HCT116 (cell line): ENCODE measurements at places on chromosomes 5 and 9.

DNA sequence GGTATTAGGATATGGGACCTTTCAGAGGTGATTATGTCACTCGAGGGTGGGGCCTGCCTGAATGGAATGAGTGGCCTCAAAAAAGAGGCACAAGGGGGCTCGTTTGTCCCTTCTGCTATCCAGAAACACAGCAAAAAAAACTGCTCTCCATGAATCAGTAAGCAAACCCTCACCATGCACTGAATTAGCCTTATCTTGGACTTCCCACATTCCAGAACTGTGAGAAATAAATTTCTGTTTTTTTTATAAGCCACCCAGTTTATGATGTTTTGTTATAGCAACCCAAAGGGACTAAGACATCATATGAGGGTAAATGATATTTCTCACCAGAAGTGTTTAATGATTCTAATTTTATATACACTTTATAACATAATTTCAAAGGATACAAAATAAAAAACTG, 476.6 kb upstream of the EDIL3 start:
- DNase-seq = no peak

DNA sequence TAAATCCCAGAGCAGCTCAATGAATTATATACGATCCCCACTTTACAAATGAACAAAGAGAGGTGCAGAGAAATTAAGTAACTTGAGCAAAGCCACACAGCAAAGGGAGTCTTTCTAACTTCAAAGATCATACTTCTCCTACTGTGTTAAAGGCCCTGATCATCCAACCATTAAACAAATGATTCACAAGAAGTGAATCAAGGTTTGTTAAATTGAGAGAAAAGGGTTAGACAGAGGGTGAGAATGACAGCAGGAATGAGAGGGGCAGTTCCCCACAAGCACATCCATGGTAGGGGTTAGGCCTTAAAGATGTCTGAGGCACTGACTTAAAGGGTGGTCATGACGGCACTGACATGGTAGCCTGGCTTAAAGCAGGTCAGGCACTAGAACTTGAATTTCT, 10.7 kb downstream of the IDNK start:
- DNase-seq = no peak

- peak; percentile 77 for DNase-seq
Measured at GRCh38 chr9:15306757-15307522, at the start of gene TTC39B. Gene TTC39B, minus strand, starts transcription at chr9:15307216. Its CDS starts 91 bp downstream, at chr9:15307125.

GRCh38 chr5:31807789-31808540, 169.0 kb downstream of the PDZD2 start:
- DNase-seq = no peak

GRCh38 chr5:169831331-169831730, 149.0 kb downstream of the INSYN2B start:
- DNase-seq = no peak

DNA sequence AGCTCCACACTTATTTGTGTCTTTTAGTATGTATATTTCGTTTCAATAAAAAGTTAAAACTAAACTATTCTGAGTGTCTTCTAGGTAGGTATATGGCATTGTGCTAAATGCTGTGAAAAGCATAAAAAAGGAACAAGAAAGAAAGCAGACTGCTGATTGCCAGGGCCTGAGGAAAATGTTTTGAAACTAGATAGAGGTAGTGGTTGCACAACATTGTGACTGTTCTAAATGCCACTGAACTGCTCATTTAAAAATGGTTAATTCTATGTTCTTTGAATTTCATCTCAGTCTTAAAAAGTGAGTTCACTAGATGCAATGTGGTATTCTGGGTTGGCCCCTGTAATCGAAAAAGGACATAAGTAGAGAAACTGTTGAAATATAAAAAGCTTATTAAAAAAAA, 2.6 kb upstream of the ALAD start:
- DNase-seq = no peak

GRCh38 chr5:72709341-72709740, 107.1 kb upstream of the TNPO1 start:
- no peak for DNase-seq

DNA sequence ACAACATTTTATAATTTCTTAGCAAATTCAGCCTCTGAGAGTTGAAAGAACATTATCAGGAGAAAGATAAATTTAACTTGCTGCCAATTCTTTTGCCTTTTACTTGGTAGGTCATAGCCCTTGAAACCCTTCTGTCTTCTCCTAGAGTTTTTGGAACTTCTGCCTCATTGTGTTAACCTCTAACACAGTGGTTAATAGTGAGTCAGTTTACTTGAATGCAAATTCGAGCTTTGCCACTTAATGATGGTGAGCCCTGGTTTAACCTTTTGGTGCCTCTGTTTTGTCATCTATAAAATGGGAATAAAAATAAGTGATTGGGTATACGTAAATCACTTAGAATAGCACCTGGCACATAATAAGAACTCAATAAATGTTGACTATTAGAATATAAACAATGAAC, 1.8 kb upstream of the INIP start:
- DNase-seq = no peak

GRCh38 chr5:54073131-54073530, 237.2 kb downstream of the ARL15 start:
- no peak for DNase-seq

DNA sequence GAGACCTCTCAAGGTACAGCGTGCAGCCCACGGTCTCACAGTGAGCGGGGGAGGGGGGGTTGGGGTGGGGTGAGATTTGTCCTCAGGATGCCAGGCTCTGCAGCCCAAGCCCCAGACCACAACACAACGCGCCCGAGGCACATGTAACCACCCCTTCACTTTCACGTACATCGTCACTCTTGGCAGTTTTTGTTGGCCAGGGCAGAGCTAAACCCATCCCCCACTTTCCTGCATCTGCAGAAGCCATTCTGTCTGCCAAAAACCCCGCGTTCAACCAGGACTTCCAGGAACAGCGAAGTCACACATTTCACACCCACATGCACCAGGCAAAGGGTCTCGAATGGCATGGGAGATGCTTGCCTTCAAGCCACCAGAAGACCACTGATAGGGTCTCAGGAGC, 9.4 kb upstream of the SMIM23 start:
- DNase-seq = no peak

GRCh38 chr5:82745016-82745415, 332.2 kb downstream of the TMEM167A start:
- DNase-seq = no peak

DNA sequence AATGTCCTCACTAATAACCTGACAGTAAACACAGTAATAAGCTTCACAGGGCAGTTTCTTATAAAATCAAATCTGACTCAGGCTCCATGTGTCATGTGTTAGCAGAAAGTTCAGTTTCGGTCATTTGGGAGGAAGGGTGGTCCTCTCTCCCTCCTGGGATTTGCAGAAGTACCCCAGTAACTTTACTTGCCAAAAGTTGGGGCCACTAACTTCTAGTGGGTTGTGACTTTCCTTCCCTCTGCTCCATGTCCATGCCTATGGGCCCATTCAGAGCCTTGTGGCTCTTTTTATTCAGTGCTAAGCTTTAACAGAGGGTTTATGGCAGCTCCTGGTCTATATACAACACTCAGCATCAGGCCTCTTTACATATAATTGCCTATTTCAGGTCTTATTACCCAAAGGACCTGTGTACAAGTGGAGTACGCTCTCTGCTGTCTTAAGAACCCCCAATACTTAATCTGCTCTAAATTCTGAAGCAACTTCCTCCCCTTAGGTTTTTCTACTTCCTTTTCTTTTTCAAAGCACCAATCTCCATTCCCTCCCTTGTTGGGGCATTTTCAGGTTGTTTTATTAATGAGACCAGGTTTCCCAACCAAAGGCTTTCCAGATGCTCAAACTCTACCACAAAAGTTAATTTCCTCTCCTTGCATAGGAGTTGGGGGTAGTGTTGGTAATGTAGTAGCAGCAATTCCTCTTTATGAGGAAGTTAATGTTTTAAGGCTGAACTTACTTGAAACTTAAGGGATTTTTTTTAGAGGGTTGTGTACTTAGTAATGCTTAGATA, 107.7 kb downstream of the CCDC192 start:
- no peak for DNase-seq

DNA sequence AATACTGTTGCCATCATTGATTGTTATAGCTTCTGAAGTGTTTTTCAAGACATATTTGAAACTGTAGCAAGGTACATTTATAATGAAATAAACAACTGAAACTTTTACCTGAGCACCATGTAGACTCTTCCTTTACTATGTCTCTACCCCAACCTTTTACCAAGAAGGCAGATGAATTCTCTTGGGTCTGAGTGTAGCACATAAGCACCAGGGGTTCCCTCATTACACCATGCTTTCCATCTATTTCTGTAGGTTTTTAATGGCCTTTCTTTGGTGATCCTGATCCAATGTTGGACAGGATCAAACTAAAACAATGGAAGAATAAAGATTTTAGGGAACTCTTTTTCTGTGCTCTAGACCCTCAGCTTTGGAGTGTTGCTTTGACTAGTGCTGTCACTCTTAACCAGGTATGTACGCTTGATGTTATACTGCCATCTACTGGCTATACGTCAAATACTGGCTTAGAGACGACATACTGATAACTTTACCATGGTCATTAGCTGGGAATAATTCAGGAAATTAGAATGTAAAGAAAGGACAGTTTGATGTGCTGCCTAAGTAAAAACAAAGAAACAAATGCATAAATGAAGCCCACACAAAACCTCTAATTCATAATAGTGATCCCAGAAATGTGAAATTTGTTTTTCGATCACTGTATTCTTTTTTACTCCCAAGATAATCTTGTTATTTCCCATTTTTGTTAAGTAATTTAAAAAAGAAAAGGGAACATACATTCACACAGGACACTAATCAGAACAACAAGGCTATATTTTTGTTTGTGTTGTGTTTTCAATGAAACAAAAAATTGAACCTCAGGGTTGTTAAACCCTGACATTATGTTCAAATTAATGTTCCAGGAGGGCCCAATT, 30.7 kb downstream of the IFNW1 start:
- DNase-seq = peak; percentile 70
